ENCODE measurements at places on chromosomes 7 and 10. TPM values are rescaled to one million over a fixed set of nuclear protein-coding genes. Genes with fewer than 3 reads are reported as not detected.

DNA sequence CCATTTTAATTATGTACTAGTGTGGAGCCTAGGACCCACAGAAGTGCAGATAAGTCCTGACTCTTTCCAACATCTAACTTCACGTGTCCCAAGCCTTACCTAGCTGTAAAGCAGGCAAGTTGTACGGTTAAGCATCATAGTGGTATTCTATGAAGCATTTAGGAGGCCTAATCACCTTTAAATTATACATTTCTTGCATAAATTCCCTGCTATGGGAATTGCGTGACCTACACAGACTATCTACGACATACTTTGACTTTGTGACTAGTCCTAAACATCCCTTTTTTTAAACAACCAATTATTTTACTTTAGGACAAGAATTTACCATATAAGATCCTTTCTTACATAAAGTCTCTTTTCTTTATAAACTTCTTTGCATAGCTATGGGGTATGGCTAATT, 37.7 kb upstream of the LRGUK start:
- no peaks in the 10 kb centered on the region for H3K36me3 ChIP-seq
- no peaks in the 10 kb centered on the region for H3K4me1 ChIP-seq
- H3K4me3 ChIP-seq: no peak overlapping the region
- no peak overlapping the region for H3K27ac ChIP-seq
- DNase-seq: no peak

DNA sequence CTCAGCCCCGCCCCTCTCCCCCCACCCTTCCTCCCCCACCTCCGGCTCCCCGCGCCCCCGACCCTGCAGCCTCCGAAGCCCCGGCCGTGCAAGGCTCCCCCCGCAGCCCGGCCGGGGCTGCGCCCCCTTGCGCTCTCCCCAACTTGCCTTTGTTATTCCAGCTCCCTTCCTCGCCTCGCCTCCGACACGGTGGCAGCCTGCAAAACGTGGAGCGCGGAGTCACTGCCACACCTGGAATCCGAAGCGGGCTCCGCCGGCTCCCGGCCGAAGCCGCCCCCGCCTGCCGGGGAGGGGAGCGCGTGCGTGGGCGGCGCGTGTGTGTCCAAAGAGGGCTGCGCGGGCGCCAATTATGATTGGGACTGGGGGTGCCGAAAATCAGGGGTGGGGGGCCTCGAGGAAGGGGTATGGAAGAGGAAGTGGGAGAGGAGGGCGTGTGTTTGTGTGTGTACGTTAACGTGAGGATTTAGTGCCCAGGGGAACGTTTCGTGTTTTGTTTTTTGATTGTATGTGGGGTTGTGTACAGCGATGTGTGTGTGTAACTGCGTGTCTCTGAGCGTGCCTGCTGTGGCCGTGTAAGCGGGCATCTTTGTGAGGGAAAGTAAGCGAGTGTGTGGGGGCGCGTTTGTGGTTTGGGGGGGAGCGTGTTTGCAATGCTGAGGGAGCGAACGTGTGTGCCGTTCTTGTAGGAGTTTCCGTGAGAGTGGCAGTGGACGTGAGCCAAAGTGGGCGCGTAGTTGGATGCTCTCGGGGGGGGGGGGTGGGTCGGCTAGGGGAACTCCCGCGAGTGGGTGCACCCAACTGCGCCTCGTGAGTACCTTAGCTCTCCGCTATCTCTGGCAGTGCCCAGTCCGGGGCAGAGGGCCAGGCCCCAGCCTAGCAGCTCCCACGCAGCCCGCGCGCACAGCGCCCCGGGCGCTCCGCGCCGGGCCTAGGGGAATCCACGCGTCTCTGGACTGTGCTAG, 1.2 kb upstream of the ZMIZ1 start:
- peak overlapping the region; percentile 68 for H3K4me3 ChIP-seq
- peaks cover 12% of the 10 kb centered on the region for H3K4me1 ChIP-seq
- peak; percentile 83 for DNase-seq

DNA sequence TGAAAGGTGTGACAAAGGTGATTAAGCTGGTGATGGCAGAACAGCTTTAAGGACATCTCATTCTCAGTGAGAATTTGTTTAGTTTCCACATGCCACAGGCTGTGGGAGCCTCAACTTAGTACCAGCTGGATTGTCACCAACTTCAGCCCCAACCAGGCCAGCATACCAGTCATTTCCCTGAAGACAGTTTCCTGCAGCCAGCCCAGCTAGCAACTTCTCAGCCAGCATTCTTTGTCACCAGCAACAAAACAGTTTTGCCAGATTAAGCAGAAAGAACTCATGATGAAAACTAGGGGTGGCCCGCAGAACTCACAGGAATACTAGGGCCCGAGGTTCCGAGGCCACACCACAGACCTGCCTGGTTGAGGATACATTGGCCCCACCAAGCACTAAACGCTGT, 68.8 kb upstream of the UNC5B start:
- DNase-seq: no peak
- no peak overlapping the region for H3K27ac ChIP-seq
- no peaks in the 10 kb centered on the region for H3K27me3 ChIP-seq

DNA sequence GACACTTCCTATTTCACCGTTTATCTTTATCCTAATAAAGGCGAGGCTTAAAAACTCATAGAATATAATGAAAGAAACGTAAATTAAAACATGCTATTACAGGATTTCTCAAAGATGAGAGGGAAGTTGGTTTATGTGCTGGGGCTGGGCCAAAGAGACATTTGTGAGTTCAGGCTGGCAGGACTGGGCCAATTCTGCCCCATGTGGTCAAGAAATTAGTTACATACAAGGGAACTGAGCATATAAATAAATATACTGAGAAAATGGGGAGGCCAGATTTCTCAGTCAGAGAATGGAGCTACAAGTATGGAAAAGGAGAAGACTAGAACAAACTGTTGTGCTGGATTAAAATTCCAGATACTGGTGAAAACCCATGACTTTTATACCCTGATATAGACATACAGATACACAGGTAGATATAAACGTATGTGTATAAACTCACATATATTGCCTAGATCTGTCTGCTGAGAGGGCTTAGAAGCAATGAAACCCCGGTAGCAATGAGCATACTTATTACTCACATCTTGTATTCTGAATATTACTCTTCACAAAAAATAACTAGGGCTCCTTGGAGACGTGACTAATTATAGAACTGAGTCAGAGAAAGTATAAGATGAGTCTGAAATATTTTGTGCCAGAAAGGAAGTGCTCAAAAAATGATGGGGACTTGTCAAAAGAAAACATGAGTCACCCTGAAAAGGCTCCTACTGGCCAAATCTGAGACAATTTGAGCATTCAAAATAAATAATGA, 155.7 kb upstream of the FGFR2 start:
- no peaks in the 10 kb centered on the region for H3K36me3 ChIP-seq
- no peak overlapping the region for H3K27ac ChIP-seq
- DNase-seq: no peak
- H3K4me1 ChIP-seq: no peaks in the 10 kb centered on the region

- DNase-seq: no peak
- no peak overlapping the region for H3K27ac ChIP-seq
- no peaks in the 10 kb centered on the region for H3K36me3 ChIP-seq
These were observed 100.9 kb downstream of the SAMD9 start for GRCh38 chr7:93016681-93017381.

DNA sequence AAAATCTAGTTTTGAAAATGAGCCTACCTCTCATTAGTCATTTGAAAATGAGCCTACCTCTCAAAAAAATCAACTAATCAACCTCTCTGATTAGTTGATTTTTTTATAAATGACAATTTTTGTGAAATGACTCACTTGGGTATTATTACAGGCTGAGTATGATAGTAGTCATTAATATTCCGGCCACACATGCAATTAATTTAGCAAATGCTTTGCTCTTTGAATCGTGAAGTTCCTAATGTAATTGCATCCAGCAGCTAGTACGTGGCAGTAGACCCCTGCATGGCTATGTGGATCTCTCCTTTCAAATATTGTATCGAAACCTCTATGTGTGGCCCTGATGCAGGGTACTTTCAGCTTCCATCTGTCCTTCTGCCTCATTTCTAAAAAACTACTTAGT, 245.9 kb upstream of the PHYHIPL start:
- DNase-seq: no peak
- no peaks in the 10 kb centered on the region for H3K36me3 ChIP-seq
- no peaks in the 10 kb centered on the region for H3K27me3 ChIP-seq
- no peaks in the 10 kb centered on the region for H3K4me1 ChIP-seq
- H3K27ac ChIP-seq: no peak overlapping the region

DNA sequence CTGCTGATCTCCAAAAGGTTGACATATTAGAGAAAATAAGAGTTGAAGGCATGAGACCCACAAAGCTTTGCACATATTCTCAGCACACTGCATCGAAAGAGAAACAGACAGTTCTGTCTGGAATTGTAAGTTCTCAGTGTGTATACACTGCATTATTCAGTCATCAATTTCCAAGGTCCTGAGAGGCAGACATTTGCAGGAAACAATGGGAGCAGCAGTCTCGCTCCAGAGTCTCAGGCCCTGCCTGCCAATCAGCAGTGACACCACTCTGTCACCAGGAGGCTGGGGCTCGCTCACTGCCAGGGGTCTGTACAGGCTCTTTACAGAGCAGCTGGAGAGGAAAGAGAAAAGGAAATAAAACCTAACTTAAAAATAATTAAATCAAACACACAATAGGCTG, 36.3 kb downstream of the JAZF1 start:
- no peak for DNase-seq
- no peak overlapping the region for H3K4me3 ChIP-seq
- H3K27ac ChIP-seq: no peak overlapping the region
- H3K36me3 ChIP-seq: no peaks in the 10 kb centered on the region

DNA sequence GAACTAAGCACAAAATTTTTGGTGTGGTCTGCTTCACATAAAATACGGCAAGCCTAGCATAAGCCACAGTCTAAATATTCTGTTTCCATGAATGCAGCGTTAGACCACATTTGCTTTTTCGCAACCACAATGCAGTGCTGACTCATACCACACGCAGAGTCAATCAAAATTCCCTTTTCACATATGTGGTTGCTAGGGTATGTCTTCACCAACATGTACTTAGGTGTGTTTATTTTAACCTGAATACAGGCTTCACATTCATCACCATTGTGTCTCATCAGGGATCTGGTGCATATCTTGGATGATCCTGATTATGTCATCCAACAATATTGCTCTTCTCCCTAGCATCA, 90.8 kb downstream of the CHN2 start:
- no peaks in the 10 kb centered on the region for H3K4me1 ChIP-seq
- DNase-seq: no peak
- no peaks in the 10 kb centered on the region for H3K27me3 ChIP-seq
- H3K36me3 ChIP-seq: no peaks in the 10 kb centered on the region

The ASB13 gene
- 36.9 TPM for total RNA-seq

The C10orf90 gene
- total RNA-seq: not detected

The HKDC1 gene
- 11.1 TPM for total RNA-seq

The BCAP29 gene
- 48.9 TPM for total RNA-seq
